GM13977 (cell line): ENCODE measurements at places on chromosomes 12 and 14.

GRCh38 chr12:121088195-121088585 lies 44.5 kb upstream of the P2RX7 start:
- DNase-seq = no peak

DNA sequence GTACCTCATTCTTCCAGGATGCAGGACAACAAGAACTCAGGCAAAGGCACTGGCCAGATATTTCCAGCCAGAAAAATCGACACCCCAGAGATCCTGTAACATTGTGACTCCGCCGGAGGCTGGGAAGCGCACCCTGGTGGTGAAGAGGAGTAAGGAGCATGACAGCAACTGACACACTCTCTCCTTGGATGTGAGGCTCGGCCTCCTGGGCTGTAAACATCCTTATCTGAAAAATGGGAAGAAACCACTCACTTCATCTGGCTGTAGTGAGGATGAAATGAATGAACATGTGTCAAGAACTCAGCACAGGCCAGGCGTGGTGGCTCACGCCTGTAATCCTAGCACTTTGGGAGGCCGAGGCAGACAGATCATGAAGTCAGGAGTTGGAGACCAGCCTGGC lies 27.5 kb downstream of the TCHP start:
- DNase-seq = peak; percentile 62

DNA sequence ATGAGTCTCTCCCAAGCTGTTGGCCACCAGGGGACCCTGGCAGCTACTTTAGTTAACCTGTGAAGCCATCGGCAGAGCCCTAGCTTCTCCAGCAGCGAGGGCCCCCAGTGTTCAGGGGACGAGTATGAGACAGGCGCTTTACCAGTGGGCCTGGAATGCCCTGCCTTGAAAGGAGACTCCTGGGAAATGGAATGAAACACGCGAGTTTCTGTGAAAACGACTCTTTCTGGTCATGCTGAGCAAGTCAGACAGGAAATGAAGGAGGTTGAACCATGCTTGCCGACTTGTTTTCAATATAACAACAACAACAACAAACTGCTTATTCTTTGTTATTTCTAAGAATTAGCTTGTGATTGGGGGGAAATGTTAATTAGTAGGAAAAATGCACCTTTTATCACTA lies 42.9 kb downstream of the SFSWAP start:
- DNase-seq = no peak

DNA sequence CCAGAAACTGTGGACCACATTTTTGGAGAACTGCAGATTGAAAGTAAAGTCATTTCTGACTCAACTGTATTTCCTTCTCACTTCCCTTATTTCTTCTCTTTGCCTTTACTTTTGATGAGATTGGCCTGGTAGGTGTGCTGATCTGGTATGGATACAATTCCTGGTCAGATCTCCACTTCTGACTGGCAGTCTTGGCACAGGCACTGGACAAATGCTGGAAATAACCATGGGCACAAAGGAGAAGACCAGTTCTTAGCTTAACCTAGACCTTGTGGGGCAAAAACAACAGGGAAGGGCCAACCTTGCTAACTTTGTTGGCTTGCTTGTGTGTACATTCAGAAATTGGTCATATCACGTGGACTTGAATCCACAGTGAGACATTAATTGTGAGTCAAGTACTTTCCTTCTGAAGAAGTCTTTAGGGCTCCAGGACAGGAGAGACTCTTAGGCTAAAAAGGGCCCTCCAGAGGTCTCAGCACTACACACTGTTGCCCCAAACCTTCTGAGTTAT lies 75.0 kb downstream of the DIP2B start:
- DNase-seq = peak; percentile 44

GRCh38 chr12:46946137-46946536 lies 120.3 kb upstream of the SLC38A4 start:
- no peak for DNase-seq

- DNase-seq = no peak
These were observed 172.4 kb downstream of the EMP1 start for GRCh38 chr12:13368971-13369370.
